RWPE2 (cell line): ENCODE measurements at places on chromosomes 1 and 21.

- DNase-seq: no peak
Measured at GRCh38 chr1:11847667-11848372, at the start of gene NPPA. Gene NPPA, minus strand, starts transcription at chr1:11847783. Its CDS starts 99 bp downstream, at chr1:11847684.

- DNase-seq: no peak
Measured at GRCh38 chr21:26070822-26071425, 99.6 kb downstream of the APP start.

GRCh38 chr1:223794136-223794880 is 51.4 kb downstream of the TP53BP2 start:
- no peak for DNase-seq

GRCh38 chr1:238487931-238488330 is 597.2 kb upstream of the ZP4 start:
- DNase-seq: no peak

DNA sequence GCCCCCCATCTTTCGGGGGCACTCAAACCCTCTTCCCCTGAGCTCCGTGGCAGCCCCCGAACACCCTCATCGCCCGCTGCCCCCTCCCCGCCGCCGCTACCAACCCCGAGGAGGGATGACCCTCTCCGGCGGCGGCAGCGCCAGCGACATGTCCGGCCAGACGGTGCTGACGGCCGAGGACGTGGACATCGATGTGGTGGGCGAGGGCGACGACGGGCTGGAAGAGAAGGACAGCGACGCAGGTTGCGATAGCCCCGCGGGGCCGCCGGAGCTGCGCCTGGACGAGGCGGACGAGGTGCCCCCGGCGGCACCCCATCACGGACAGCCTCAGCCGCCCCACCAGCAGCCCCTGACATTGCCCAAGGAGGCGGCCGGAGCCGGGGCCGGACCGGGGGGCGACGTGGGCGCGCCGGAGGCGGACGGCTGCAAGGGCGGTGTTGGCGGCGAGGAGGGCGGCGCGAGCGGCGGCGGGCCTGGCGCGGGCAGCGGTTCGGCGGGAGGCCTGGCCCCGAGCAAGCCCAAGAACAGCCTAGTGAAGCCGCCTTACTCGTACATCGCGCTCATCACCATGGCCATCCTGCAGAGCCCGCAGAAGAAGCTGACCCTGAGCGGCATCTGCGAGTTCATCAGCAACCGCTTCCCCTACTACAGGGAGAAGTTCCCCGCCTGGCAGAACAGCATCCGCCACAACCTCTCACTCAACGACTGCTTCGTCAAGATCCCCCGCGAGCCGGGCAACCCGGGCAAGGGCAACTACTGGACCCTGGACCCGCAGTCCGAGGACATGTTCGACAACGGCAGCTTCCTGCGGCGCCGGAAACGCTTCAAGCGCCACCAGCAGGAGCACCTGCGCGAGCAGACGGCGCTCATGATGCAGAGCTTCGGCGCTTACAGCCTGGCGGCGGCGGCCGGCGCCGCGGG is 837 bp downstream of the FOXD3 start:
- no peak for DNase-seq

DNA sequence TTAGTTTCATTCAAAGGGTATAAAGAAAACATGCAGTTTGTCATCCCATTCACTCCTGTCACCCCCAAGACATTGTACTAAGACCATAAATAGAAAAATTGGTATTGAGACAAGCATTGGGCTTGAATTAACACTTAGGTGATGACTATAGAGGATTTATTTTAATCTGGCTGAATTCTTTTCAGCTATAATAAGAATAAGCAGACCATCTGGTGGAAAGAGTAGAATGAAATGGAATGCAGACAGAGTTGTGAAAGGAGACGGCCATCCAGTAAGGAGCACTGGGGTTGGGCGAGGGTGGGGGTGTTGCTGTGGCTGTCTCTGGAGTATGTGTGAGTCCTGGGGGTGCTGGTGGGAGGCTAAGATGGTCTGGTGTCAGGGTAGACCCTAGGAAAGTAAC is 125.0 kb upstream of the IVNS1ABP start:
- no peak for DNase-seq
